ENCODE measurements at places on chromosomes 12 and 14.

DNA sequence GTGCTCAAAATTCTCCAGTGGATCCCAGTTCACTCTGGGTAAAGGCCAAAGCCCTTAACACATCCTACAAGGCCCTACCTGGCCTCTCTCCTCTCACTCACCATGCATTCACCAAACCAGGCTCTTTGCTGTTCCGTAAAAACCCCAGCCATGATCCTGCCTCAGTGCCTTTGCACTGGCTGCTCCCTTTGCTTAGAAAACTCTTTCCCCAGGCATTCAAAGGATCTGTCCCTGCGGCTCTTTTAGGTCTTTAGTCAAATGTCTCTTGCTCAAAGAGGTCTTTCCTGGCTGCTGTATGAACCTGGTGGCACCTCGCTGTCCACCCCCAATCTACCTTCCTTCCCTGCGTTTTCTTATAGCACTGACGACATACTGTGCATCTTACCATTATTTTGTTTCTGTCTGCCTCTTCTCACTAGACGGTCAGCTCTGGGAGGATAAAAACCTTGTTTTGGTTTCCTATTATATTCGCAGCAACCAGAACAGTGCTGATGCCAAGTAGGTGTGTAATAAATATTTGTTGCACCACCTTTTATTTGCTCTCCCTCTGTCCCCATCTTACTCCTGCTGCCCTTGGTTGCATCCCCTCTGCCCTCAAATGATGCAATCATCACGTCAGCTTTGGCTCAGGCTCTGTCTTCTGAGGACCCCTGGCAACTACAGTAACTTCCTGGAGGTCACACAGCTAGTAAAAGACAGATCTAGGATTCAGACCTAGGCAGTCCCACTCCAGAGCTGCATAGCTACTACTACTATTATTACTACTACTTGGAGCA, 23.8 kb upstream of the DICER1 start:
- DNase-seq, result no peak

DNA sequence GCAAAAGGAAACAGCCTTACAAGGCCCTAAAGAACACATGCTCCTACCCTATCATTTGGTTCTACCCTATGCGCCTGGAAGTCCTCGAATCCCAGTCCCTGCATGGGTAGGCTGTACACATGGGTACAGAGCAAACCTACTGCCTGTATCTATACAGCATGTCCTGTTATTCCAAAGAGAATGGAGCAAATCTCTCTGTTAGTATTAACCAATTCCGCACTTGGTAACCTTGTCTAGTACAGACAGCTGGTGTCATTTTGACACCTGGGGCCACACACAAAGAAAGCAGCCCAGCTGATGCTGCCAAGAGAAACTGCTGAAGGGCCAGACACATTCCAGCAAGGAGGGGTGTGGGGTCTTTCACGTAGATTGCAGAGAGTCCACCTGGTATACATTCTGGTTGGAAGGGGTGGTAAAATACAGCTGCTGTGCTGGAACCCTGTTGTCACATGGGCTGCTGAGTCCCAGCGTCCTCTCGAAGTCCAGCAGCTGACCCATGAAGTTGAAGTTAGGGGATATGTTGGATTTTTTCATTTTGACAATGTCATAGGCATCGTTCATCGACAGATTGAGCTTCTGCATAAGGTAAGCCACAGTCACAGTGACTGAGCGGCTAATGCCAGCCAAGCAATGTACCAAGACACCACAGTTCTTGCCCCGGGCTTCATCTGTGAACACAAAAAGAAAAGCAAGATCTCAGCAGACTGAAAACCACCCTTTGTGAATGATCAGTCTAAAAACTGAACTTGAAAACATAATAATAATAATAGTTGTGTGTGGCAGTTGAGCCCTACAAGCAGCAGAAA, 3.2 kb downstream of the DUSP6 start:
- peak; percentile 28 for DNase-seq

DNA sequence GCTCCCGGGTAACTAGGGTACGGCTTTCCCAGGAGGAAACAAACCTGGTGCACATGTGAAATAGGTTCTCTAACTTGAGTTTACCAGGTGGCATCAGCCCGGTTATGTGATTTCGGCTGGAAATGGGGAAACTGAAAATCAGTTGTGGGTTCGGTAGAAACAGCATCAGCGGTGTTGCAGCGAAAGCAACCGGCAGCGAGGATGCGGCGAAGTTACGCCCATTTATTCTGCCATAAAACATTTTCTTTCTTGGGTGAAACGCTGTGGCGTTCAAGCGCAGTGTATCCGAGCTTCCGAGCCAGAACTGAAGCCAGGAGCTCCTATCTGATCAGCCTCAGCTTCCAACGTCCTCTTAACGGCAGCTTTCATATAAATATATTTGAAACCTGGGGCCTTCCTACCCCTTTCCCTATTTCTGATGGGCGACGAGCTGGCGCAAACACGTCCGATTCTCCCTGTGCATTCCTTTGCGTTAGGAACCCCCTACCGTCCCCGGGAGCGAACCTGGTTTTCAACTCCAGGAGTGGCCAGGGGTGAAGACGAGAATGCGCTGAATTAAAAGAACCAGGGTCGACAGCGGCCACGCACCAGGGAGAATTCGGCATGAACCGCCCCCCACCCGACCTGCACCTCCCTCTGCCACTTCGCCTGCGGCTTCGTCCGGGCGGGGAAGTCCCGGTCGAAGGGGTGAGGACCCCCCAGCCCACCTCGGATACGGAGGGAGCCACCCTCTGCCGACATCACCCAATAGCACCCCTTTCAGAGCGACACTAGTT, 1.6 kb downstream of the DPF3 start:
- DNase-seq, result peak; percentile 58

DNA sequence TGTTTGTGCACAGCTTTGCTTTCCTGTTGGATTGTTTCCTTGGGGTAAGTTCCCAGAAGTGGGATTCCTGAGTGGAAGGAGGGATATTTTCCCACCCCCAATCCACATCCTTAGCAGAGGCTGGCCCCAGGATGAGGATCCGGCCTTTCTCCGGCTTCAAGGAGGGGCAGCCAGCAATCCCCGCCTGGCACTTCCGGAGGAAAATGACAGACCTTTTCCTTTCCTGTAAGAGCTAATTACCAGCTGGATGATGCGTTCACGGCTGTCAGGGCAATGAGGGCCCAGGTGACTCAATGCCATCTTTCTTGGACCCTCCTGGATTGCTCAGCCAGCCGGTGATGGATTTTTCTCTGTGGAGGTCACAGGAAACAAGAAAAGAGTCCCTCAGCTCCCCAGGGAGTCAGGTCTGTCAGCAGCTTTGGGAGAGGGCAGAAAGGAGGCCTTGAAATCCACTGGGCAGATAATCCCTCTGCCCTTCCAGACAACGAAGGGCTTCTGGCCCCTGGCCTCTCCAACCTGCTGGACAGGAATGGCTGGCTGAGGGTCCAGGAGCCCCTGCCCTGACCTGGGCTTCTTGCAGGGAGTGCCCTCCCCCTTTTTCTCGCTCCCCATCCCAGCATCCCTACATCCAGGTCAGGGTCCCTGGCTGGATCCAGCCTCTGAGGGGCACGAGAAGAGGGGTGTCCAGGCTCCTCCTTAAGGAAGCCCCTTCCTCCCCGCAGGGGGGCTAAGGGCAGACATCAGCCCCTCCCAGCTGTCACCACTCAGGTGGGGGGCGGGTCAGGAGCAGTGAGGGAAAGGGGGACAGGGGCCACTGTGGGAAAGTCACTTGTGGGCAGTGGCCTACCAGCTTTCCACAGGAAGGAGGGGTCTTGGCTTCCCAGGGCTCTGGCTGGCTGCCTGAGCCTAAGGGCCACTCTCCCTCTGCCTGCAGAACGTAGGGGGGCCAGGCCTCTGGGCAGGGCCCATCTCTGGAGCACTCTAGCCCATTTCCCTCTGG, 16.1 kb upstream of the CCDC85C start:
- DNase-seq, result peak; percentile 10

DNA sequence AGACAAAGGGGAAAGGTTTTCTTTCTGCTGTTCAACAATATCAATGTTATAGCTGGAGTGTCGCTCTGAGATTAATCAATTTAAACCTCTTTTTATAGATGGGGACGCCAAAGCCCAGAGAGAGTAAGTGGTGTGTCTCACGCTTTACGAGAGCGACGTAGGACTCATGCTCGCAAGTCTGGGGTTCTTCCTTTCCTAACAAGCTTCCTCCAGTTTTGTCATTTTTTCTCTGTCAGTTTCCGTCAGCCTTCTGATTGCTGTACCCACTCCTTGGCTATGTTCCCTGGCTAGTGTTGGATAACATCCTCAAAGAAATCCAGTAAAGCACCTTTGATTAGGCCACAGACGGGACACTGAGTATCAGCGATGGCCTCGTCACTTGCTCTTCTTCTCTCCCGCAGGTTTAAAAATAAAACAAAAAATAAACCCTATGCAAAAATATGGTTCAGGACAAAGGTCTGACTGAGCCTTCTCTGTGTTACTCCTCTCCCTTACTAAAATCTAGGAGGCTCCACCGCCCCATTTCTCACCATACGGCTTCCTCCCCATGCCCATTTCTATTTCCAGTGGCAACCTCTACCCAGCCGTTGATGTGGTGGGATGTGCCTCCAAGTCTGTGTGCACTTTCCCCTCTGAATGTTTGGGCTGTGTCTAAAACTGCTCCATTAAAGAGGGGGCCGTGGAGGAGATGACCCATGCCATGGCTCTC, 172.7 kb upstream of the PARP11 start:
- no peak for DNase-seq

DNA sequence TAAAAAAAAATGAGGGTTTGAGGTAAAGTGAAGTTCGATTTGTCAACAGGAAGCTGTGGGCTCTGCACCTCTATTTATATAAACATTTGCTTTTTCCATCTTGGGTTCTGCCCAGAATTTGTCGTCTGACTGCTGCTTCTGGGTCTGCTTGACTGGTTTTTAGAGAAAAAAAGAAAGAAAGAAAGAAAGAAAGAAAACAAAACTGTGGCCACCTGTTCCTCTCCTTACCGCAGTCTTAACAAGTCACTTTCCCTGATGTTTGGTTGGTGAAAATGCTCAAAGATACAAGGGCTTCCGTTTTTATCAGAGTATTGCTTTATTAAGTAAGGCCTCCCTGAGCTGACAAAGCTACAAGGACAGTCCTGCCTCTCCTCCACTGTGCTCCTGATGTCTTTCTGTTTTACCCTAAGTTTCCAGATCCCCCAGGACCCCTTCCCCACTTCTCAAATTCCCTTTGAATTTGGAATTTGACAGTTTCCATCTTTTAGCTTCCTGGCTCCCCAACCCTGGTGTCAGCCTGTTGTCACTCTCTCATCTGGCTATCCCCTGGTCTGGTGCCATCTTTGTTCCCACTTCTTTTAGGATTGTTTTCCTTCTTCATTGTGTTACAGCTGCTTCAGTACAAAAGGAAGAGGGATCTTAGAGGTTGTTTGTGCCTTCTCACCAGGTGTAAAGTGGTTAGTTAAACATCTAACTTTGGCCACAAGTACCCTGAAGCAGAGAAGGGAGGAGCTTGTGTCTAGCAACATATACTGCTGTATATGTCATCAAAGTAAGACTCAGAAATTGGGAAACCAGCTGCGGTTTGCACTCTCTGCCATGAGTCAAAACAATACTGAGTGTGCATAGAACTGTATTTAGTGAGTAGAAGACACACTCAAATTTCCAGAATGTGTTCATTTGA, 18.0 kb downstream of the MFAP5 start:
- no peak for DNase-seq

GRCh38 chr12:62943779-62944395, 8.9 kb upstream of the PPM1H start:
- no peak for DNase-seq

- DNase-seq, result peak; percentile 77
These were observed at the start of gene FAIM2 for GRCh38 chr12:49903700-49904423. Gene FAIM2 (minus strand): TSS chr12:49903900. CDS start chr12:49903792, 108 bp downstream.

- no peak for DNase-seq
These were observed 145.8 kb downstream of the GRIN2B start for GRCh38 chr12:13835652-13836051.

DNA sequence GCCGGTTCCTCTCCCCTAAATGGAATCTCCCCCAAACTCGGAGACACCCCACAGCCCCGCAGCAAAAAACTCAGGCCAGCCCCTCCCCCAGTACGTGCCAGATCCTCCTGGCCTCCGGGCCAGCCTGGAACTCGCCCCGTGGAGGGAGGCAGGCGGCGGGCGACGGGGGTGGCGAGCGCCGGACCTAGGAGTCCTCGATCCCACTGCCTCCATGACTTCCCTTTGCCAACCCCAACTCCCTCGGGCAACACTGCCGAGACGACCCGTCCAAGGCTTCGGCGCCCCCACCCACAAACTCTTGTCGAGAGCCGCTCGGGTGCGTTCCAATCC, 400 bp downstream of the ADCY6 start:
- no peak for DNase-seq

DNA sequence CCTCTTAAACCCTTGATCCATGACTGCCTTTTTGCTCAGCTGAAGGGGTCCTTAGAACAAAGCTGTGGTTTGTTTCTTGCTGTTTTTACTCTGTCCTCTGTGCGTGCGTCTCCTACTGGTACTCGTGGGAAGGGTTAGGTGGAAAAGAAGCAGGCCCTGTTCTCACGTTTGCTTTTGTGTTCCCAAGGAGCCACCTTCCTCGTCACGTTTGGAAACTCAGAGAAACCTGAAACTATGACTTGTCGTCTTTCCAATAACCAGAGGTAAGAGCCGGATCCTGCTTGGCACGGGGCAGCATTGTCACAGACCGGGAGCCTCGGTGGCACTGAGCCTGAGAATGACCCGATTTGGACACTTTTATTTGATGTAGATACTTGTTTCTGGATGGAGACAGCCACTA, 13.1 kb downstream of the ZFYVE21 start:
- DNase-seq, result no peak

DNA sequence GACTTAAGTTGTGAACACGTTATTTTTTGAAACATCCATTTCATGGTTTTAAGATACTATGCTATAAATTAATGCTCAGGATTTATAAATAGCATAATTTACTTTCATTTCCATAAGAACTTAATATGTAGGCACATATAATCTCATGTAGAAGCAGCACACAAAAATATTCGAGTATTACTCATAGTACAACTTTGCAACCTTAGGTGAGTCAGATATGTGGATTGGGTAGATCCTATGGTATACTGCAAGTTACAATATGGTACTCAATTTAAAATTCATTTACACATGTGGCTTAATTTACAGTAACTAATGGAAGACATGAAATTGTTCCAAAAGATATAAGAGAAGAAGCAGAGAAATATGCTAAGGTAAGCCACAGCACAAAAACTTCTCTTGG, 26.0 kb downstream of the PSMA3 start:
- no peak for DNase-seq

- DNase-seq, result no peak
These were observed 210.7 kb upstream of the TMEM132C start for GRCh38 chr12:128056136-128056801.

- no peak for DNase-seq
These were observed 4.6 kb downstream of the SSH1 start for GRCh38 chr12:108852674-108853309.

DNA sequence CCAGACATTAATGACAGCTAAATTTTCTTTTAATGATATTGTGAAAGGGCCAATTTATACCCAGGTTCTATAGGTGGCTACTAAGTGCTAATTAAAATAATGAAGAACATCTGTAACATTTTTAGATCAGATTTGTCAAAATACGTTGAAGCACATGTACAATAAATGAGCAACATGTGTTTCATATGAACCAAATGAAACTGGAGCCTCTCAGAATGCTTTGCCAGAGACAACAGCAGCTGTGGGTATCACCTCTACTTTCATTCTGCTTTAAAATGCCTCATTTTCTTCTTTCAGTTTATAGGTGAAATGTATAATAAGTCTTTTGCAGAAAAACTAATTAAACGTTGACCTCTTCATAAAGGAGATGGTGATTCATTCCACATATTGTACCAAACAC, 26.1 kb upstream of the MYF6 start:
- DNase-seq, result peak; percentile 7

GRCh38 chr12:26056335-26056734, 68.5 kb downstream of the BHLHE41 start:
- peak; percentile 40 for DNase-seq

Data from choroid plexus epithelial cell (primary cell).